ENCODE measurements at places on chromosomes 12 and 14.

GRCh38 chr12:111822886-111823285, 19.1 kb upstream of the MAPKAPK5 start:
- DNase-seq = no peak

DNA sequence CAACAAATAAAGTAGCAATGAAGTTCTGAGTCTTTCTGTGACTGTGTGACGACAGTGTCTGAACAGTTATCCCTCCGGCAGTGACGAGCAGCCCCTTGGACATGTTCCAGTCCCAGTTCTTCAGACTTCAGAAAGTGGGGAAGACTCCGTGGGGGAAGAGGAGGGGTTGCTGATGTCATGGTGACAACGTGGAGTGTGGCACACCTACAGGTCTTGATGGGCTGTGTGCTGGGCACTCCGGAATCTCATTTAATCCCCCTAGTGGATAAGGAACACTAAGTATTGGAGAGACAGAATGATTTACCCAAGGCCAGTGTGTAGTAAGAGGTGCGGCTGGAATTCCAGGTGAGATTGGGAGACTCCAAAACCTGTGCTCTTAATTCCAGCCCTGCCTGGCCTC, 280.2 kb downstream of the CACNA1C start:
- peak; percentile 36 for DNase-seq

DNA sequence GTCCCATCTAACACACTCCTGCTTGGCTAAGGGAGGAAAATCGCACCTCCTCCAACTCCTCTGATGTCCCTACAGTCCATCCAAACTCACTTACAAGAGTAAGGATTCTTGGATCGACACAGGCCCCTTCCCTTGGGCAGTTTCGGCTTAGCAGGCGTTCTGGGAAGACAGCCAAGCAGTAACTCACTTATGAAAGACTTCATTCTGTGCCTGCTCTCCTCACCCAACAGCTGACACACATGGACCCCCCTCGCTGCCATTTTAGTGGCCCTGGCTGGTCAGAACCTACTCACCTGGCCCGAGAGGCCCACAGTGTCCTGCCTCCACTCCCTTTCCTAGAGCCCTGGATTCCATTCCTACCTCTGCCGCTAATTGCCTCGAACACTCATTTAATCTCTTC, 52.3 kb upstream of the BCL2L14 start:
- DNase-seq = peak; percentile 63

DNA sequence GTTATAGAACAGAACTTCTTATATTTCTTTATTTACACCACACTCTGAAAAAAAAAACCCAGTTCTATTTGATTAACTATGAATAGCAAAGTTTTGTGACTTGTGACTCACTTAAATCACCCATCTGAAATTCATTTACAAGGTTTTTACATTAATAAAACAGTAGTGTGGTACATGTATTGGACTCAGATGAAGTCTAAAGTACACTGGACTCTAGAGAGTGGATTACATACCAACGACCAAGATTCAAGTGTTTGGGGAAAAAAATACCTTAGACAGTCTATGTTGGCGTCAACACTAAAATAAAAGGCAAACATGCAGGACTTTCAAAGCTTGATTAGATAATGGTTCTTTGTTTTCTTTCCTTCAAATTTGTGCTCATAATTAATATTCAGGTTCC, 85.7 kb downstream of the SLC38A1 start:
- DNase-seq = no peak

GRCh38 chr12:125284087-125284486, 218.9 kb downstream of the AACS start:
- DNase-seq = no peak

- DNase-seq = no peak
Observed at GRCh38 chr12:75409830-75410229, 18.9 kb downstream of the GLIPR1L2 start.

- DNase-seq = peak; percentile 40
Observed at GRCh38 chr12:114735680-114736374, 51.9 kb upstream of the TBX3 start.

- DNase-seq = no peak
Observed at GRCh38 chr14:92461891-92462290, 51.7 kb upstream of the RIN3 start.

GRCh38 chr12:75556311-75556899, 45.0 kb upstream of the KRR1 start:
- no peak for DNase-seq
